ENCODE measurements at places on chromosomes 12 and 14.

- no peak for DNase-seq
These were observed 81.8 kb downstream of the IRF2BPL start for GRCh38 chr14:76946753-76947077.

DNA sequence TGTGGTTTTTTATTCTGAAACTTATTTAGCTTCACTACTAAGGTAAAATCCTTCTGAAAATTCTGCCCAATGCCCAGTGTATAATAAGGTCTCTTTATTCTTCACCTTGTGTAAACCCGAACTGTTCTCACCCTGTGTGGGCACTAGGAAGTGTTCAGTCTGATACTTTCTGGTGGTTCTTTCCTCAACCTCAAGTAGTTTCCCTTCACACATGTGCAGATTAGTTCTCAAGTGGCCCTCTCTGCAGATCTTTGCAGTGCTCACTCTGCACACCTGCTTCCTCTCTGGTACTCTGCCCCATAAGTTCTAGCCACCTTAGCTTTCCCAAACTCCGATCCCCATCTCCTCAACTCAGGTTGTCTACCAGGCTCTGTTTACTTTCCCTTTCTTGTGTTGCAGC lies 61.6 kb downstream of the RAD51B start:
- no peak for DNase-seq

GRCh38 chr14:52349731-52350130 lies 35.6 kb downstream of the PTGER2 start:
- DNase-seq: no peak

GRCh38 chr14:85468816-85469215 lies 61.1 kb upstream of the FLRT2 start:
- no peak for DNase-seq

GRCh38 chr12:57451233-57451778 lies 3.8 kb upstream of the INHBE start:
- no peak for DNase-seq

- DNase-seq: no peak
These were observed 48.1 kb downstream of the PRKCH start for GRCh38 chr14:61369454-61369810.

DNA sequence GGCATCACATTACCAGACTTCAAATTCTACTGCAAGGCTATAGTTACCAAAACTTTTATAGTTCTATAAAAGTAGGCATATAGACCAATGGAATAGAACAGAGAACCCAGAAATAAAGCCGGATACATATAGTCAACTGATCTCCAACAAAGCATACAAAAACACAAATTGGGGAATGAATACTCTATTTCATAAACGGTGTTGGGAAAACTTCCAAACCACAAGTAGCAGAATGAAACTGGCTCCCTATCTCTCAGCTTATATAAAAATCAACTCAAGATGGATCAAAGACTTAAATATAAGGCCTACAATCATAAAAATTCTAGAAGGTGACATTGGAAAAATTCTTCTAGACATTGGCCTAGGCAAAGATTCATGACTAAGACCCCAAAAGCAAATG lies 187.9 kb upstream of the PLXNC1 start:
- DNase-seq: no peak

- DNase-seq: no peak
These were observed 46.1 kb downstream of the MSRB3 start for GRCh38 chr12:65324551-65324950.

GRCh38 chr14:102419716-102420115 lies 57.0 kb downstream of the TECPR2 start:
- no peak for DNase-seq

- DNase-seq: no peak
These were observed 20.4 kb downstream of the TPH2 start for GRCh38 chr12:71958993-71959578.

DNA sequence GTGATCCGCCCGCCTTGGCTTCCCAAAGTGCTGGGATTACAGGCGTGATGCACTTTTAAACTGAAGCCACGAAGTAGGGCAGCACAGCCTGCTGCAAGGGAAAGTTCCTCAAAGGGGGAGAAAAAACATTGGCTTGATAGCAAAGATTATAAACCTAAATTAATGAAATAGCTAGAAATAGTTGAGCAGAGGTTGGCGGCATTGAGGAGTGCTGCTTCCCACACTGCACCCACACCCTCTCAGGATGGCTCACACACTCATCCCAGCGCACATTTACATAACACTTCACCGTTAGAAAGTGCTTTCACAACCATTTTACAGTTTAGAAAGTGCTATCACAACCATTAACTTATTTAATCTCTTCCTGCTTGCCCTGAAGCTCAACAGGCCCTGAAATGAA lies 44.4 kb upstream of the TCL1A start:
- no peak for DNase-seq

GRCh38 chr14:36657399-36658122 lies 4.1 kb upstream of the PAX9 start:
- DNase-seq: no peak

DNA sequence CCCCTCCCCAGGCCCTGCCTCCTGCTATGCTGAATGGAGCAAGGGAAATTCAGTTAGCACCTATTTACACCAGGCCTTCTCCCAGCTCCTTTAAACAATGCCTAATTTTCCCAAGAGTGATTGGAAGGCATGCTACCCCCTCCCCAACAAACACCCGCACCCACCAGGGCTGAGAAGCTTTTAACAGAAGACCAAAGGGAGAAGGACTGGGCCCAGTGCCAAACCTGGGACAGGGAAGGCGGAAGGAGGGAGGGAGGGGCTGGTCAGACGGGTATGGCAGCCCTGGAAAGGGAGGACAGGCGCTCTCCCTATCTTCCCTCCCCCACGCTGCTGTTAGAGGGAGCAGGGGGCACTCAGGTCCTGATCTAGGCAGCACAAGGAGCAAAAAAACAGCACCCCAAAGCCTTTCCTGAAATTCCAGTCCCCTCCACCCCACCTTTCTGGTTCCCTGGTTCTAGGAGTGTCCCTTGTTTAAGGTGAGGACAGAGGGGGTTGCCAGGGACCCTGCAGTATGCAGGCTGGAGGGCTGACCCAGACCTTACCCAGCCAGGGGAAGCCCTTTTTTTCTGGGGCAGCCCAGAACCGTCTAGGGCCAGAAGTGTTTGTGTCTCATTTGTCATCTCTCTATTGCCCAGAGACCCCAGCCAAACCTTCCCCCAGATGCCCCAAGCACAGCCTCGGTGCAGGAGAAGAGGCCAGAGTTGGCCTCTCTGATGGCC lies 2.4 kb upstream of the KRT8 start:
- DNase-seq: no peak

- no peak for DNase-seq
These were observed 37.8 kb upstream of the PLBD1 start for GRCh38 chr12:14605401-14605989.

- DNase-seq: no peak
These were observed 234.8 kb downstream of the PIK3C2G start for GRCh38 chr12:18496156-18496555.

DNA sequence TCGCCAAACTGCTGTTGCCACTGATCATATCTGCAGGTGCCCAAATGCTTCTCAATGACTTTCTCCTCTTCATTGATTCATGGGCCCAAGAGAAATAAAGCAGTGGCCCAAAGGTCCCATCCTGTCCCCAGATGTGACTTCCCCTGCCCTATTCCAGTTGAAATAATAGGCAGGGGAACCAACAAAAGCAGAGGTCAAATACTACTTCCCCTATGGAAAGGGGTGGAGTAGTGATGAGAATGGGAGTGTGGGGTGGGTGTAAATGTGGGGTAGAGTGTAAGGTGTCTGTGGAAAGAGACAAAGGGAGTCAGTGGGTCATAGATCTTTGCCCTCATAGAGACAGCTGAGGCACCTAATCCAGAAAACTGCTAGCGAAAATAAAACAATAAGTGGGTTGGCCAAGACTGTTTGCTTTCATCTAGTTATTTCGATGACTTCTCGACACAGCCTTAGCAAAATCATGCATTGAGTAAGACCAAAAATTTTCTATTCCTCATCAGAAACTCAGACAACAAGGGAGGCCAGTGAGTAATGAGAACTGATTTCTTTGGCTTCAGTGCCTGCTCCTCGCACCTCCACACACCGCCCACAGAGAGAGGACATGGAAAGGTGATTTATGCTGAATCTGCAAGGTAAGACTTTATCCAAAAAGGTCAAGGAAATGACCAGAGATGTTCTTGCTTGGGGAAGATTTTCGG lies 10.9 kb upstream of the IL22 start:
- DNase-seq: no peak

DNA sequence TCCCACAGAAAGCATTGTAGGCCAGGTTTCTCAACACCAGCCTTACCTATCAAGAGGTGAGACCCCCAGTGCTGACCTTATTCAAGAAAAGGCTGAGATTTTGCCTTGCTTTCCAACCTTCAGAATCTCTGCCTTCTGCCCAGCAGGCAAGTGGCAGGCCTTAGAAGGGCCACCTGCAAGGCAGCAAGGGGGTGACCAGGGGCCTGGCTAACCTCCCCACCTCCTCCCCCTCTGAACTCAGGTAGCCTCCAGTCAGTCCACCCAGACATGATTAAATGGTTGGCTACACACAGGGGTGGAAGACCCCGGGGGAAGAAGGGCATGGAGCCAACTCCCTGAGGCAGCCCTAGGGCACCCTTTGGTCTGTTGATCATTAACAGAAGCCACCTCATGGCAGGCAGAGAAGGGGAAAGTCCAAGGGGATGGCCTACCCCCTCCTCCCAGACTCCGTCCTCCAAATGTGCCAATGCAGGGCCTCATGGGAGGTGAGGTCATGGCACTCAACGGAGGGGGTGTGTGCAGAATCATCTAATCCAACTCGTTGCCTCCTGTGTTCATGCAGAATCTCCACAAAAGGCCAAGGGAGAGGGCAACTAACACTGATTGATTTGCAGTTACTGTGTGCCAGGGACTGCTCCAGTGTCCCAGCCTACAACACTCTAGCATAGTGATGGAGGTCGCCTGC lies 8.5 kb downstream of the ZFP36L1 start:
- DNase-seq: no peak

GRCh38 chr12:77189458-77189857 lies 124.1 kb upstream of the E2F7 start:
- no peak for DNase-seq

DNA sequence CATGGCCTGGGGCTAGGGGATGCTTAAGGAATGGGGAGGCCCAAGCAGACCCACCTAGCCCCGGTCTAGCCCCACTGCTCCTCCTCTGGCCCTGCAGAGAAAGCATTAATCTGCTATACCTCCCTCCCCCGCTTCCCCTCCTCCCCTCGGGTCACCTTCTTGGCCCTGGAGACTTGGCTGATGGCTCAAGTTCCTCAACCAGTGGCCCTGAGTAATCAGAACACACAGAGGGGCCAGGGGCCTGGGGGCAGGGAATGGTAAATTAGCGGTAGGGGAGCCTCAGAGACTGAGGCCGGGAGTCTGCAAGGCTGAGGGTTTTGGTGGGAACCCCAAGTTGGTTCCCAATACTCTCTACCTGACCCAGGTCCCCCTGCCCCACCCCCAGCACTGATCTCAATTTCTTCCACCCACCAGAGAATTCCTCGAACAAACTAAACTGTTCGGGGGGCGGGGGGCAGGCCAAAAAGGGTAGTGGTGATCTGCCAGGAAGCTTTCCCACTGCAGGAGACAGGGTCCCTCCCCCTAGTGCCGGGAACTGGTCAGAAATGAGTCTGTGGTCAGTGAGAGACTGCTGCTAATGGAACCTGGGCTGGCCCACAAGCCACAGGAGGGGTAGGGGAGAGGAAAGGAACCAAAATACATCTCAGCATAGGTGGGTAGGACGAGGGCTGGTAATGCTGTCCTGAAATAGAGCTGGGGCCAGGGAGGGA lies 12.8 kb upstream of the SMARCD1 start:
- DNase-seq: no peak

DNA sequence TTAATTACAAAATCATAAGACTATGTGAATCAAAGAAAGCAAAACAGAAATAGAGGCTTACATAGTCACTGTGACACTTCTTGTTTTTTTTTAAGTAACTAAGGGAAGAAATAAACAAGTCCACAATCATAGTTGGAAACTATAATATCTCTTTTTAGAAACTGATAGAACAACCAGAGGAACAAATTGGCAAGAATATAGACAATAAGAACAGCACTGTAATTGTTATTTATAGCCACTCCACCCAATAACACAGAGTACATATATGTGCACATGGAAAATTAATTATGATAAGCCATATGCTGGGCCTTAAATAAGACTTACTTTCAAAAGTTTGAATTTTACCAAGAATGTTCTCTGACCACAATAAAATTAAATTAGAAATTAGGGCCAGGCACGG lies 101.1 kb downstream of the PLEKHG7 start:
- no peak for DNase-seq

GRCh38 chr14:60796434-60796833 lies 61.9 kb downstream of the MNAT1 start:
- DNase-seq: no peak

GRCh38 chr12:62908674-62909073 lies 26.3 kb downstream of the PPM1H start:
- DNase-seq: no peak

GRCh38 chr12:27177706-27178105 lies 66.4 kb upstream of the STK38L start:
- no peak for DNase-seq

DNA sequence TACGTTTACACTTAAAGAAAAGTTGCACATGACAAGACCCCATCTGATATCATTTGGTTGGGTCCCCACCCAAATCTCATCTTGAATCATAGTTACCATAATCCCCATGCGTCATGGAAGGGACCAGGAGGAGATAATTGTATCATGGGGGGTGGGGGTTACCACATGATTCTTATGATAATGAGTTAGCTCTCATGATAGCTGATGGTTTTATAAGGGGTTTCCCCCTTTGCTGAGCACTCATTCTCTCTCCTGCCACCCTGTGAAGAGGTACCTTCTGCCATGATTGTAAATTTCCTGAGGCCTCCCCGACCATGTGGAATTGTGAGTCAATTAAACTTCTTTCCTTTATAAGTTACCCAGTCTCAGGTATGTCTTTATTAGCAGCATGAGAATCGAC lies 60.3 kb downstream of the PHLDA1 start:
- no peak for DNase-seq

- DNase-seq: no peak
These were observed 8.0 kb downstream of the PXMP2 start for GRCh38 chr12:132695431-132695830.

GRCh38 chr12:124381456-124382296 lies 86.8 kb downstream of the RFLNA start:
- no peak for DNase-seq

DNA sequence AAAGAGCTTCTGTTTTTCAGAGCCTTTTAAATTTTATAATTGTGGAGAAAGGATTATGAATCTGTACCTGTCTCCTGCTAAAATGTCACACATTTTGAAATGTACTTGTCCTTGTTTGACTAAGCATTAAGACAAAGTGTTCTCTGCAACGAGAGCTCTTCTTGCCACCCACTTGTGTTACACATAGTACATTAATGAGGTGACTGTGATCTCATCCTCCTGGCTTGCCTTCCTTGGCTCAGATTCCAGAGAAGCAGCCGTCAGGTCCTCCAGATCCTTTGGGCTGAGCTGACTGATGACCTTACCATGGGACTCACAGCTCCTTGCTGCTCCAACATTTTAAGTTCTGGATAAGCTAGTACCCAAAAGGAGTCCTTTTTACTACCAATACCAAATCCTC lies 81.4 kb downstream of the BBS10 start:
- no peak for DNase-seq

DNA sequence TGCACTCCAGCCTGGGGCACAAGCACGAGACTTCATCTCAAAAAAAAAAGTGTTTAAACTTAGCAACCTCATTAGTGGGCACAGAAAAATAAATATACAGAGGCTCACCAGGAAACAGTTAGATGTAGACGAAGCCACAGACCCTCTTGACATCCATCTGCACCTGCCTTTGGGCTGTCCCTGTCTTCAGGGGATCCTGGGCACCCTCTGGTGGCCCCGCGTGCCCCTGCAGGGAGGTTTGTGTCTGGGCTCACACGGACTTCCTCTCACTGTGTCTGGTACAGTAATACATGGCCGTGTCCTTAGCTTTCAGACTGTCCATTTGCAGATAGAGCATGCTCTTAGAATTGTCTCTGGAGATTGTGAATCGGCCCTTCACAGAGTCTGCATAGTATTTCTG lies 916.5 kb downstream of the TMEM121 start:
- DNase-seq: no peak

Data from Panc1 (cell line).